ENCODE measurements at places on chromosomes 2 and 18.

DNA sequence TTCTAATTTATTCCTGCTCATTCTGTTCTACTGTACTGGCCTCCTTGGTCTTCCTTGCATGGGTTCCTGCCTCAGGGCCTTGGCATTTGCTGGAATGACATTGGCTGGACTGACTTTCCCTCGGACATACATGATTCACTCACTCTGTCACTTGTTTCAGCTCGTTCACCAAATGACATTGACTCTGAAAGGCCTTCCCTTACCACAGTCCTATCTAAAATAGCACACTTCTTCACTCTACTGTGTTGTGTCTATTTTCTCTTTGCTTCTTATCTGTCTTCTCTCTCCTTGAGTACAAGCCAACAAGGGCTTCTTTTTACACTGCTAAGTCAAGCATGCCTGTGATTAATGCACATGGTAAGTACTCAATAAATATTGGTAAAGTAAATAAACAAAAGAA lies 65.6 kb downstream of the SCG2 start:
- DNase-seq = no peak

- DNase-seq = no peak
Observed at GRCh38 chr2:55985406-55985805, 61.8 kb upstream of the EFEMP1 start.

DNA sequence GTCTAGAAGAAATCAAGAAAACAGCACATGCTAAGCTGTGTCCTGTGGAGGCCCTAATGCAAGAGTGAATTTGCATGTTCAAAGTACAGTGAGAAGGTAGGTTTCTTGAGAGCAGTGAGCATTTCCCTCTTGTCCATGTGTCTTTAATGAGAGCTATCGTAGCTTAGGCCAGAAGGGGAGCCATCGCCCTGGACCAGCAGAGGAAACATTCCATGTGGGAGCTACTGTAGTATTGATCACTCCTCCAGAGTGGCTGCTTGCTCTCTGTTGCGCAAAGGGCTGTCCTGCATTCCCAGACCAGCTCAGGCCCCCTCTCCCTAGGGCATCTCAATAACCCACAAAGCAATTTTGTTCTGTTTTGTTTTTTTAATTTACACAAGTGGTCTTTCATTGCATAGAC lies 950.1 kb downstream of the CNTNAP5 start:
- DNase-seq = no peak

DNA sequence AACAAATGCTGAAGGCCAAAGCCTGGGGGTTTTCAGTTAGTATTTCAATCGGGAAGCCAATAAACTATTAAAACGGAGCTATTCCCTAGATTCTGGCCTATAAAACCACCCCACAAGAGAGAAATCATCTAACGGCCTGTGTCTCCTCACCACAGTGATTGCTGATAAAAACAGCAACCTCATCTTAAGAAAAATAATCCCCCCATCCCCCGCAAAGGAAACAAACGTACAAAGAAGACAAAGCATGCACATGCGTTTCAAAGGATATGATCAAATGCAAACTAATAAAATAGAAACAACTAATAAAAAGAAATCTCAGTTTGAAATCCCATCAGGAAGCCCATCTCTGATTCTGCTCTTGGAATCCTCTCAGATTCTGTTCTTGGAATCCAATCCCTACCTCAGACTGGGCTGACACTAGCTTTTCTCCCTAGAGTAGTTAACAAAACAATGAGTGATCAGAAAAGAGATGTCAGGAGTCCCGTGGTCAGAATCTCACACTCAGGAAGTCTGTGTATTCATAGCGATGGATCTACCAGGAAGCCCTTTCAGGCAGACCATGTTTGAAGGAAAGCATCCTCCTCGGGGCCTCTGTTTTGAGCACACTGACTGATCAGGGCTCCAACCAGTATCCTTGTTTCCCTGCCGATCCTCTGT lies 150.7 kb downstream of the THADA start:
- DNase-seq = no peak

GRCh38 chr2:227406177-227407031 lies 18.7 kb upstream of the SCYGR1 start:
- DNase-seq = peak; percentile 50

GRCh38 chr2:100292022-100292580 lies 30.2 kb downstream of the LONRF2 start:
- no peak for DNase-seq

- no peak for DNase-seq
Observed at GRCh38 chr2:147679955-147680531, 164.8 kb upstream of the ACVR2A start.

- DNase-seq = no peak
Observed at GRCh38 chr18:10239991-10240634, 214.3 kb upstream of the APCDD1 start.

DNA sequence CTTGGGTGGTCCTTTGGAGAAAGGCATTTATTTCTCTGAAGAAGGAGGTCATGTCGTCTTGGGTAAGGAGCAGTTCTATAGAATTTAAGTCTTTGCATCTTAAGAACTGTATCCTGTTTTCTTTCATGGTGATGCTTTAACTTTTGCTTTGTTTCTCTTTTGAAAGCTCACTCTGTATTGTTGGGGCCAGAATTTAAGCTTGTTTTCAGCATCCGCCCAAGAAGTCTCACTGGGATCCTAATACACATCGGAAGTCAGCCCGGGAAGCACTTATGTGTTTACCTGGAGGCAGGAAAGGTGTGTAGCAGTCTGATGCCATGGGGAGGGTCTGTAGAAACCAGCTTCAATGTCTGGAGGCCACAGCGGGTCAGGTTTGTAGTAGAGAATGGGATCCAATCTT lies 64.7 kb upstream of the TTC39C start:
- DNase-seq = no peak

GRCh38 chr2:235968155-235968554 lies 200.0 kb downstream of the GBX2 start:
- no peak for DNase-seq

DNA sequence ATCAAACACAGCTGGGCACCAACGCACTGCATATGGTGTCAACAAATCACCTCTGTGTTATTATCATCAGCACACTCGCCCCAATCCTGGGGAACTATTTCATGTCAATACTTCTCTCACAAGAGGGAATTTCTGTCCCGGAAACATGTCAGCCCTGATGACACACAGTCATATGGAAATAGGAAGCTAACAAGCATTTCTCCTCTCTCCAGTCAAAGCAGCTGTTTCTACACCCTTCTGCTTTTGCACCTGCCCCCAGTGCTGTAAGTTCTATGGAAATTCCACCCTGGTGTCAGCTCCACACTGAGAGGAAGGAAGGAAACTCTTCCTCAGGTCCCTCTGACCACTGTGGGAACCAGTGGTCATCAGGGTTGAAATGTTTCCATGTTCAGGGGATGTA lies 447.6 kb upstream of the ID2 start:
- no peak for DNase-seq

DNA sequence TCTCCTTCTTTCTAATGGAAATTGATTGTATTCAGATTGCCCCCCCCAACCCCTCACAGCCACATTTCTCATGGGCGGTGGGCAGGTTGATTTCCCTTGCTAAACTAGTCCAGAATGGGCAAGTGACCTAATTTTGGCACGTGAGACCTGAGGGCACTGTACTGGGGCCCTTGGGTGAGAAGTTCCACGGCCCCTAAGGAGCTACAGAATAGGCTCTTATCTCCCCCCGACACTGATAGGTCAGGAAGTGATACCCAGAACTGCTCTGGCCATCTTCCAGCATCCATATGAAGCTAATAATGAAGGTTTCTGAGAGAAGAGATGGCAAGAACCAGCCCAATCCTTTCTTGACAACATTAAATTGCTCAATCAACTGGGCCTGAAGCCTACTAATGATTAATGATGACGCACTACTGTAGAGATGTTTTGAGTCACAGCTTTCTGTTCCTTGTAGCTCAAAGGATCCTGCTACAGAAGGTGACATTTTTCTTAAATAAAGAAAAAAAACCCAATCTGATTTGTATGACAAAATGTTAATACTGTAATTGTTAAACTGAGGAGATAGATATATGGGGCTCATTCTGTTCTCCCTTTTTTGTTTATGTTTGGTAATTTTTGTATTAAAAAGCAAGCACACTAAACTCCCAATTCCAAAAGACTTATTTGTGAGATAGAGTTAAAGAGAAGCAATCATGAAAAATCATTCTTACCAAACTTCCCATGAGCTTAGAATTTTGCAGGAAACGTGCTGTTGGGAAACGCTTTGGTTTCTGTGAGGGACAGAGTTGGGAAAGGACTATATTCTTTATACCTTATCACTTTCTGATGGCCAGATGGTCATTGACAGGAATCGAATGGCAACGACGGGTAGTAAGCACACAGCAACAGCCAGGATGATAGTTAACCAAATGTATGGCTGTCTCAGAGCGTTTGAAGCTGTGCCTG lies 28.2 kb upstream of the NARS1 start:
- peak; percentile 69 for DNase-seq

DNA sequence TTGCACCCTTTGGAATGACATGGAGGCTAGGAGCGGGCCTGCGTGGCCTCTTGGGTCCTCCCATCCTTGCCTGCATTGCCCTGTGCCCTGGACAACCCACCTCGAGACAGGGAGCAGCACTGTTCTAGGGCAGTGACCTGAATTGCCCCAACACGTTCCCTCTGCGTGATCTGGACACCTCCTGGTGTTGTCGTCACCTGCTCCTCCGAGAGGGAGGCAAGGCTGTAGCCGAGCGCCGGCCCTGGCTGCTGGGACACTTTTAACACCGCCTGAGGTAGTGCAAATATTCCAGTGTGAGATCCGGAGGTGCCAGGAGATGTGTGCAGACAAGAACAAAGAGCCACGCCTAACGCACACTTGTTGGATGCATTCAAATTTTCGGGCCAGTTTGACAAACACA lies 131.5 kb downstream of the SMAD7 start:
- no peak for DNase-seq

DNA sequence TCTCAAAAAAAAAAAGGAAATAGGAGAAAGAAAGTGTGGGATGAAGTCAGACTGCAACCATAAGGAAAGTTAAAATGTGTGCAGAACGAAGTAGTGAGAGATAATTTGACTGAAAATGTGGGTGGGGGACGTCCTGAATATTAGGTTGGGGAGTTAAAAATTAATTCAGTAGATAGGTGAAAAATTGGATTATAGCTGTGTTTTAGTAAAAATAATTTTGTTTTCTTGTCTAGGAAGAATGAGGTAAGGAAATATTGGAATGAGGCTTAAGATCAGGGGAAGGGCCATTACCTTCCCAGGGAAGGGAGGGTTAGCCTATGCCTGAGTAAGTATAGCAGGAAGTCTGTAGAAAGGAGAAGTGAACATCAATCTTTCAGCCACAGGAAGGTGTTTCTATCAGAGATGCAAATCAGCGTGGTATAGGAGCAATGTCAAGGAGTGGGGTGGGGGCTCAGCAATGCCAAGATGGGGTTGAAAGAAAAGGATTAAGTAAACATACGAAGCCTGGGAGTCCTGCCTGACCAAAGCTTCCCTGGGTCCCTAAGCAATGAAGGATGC lies 250.9 kb downstream of the PIEZO2 start:
- no peak for DNase-seq

DNA sequence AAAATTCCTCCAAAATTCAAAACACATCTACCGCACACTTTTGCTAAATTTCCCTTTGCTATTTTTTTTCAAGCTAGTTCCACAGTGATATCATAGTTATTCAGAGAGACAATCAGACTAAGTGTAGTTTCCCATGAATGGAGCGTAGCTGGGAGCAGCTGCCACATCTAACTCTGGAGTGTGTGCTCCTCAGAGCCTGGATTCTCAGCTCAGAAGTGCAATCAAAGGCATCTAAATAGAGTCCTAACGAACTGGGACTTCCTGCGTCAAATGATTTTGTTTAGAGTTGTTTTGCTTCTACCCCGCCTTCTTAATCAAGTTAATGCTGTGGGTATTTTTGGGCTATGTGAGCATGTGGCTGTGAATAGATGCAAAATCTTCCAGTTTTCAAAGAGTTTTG lies 160.3 kb downstream of the TMEM18 start:
- DNase-seq = no peak

GRCh38 chr2:217610401-217610814 lies 392.4 kb downstream of the TNS1 start:
- no peak for DNase-seq

DNA sequence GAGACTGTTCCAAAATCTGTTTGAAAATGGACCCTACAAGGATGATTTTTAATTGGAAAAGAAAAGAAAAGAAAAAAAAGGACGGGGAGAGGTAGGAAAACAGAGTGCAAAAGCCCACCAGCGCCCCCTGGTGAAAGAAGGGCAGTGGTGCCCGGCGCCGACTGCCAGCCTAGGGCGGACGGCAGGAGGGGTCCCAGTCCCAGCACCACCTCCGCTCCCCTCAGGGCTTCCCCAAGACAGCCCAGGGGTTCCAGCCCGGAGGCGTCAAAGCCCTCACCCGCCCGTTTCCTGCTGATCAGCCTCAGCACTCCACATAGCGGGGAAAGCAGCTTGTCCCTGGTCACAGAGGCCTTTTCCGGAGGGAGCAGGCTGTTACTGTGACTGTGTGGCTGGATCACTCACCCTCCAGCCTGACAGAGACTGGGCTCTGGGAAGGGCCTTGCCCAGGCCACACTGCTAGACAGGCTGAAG lies 213.9 kb downstream of the TFCP2L1 start:
- DNase-seq = peak; percentile 76

- no peak for DNase-seq
Observed at GRCh38 chr2:11669454-11670291, at the start of gene NTSR2. TSS of gene NTSR2 (minus strand) at chr2:11670195. CDS start at chr2:11670129, 66 bp downstream.

GRCh38 chr2:155600296-155600695 lies 732.2 kb downstream of the NR4A2 start:
- DNase-seq = no peak

- DNase-seq = no peak
Observed at GRCh38 chr2:11621410-11621809, 48.6 kb downstream of the NTSR2 start.

DNA sequence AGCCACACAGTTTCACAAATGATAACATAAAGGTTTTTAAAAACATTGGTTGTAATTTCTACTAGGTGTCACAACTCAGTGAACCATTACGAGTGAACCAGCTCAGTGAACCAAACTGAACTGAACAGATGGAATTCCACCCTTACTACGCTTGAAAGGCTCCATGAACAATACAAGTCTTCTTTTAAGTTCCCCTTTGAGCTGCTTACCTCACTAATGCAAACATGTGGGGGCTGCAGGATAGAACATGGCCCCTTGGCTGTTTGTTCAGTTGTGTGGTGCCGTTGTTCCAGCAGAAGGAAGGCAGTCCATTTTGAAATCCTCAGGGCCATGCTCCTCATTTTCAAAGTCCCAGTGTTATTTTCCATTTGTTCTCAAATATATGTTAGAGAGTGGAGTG lies 30.7 kb upstream of the KLHL14 start:
- DNase-seq = no peak

DNA sequence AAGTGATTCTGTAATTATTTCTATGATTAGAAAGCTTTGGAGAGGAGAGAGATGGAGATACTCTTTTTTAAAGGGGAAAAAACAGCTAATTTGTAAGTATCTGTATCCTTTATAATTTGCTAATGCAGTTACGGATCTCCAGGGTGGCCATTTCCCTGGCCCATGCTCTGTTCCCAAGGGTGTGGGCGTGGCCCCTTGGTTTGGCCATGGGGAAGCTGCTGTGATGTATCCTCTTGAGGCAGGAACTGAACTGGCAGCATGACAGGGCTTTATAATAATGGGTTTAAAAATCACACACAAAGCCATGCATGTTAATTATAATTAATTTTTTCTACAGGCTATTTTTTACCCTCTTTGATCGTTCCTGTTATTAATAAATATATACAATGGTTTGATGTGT lies 27.0 kb downstream of the TRAPPC12 start:
- DNase-seq = no peak

GRCh38 chr2:64745562-64745961 lies 91.8 kb upstream of the SERTAD2 start:
- no peak for DNase-seq
